ENCODE measurements at places on chromosomes 4 and X.
A peak's percentile ranks its signal among the peaks of the same experiment; 100 is the strongest.

- peak; percentile 19 for DNase-seq
These were observed 102.6 kb upstream of the PRKX start for GRCh38 chrX:3815896-3816664.

GRCh38 chr4:151323667-151324066 lies 1.7 kb downstream of the SH3D19 start:
- DNase-seq: no peak

DNA sequence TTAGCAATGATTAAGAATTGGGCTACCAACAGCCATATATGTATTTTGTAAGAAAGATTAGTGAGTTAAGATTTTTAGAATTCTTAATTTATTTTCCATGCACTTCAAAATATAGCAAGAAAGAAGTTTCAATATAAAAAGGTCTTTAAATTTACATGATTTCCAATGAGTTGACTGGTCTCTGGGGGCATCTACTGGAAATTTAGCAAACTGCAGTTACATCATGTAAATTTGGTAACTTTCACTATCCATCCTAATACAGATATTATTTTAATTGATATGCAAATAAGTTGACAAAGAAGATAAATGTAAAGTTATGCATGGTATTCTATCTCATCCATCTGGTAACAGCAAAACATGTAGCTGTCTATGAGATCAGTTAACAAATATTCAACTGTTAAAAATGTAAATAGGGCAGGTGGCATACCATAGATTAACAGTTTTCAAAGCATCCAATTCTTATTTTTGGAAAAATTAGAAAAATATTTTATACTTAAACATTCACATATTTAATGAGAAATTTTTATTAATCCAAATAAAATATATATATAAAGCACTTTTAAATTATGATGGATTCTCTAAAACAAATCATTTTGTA lies 29.1 kb downstream of the TTC29 start:
- DNase-seq: peak; percentile 59

- DNase-seq: no peak
These were observed 509.8 kb downstream of the CENPC start for GRCh38 chr4:67035501-67035900.

DNA sequence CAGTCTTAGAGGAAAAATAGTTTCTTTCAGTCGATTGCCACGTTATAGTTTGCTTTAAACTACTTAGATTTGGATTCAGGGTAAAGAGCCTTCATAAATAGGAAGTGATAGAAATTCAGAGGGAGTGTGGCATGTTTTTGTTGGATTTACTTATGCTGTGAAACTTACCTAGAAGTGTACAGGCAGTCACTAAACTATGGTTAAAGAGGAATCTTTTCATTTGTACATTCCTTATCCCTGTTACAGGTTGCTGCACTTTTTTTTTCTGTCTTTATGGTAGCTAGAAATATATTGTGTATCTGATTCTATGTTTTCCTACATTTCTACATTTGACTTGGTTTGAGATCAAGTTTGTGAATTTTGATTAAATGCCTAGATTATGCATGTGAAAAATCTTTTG lies 19.1 kb downstream of the WWC2 start:
- no peak for DNase-seq

GRCh38 chr4:67723949-67724348 lies 23.0 kb upstream of the UBA6 start:
- DNase-seq: no peak

- no peak for DNase-seq
These were observed 26.9 kb upstream of the AMOT start for GRCh38 chrX:112867570-112867969.

DNA sequence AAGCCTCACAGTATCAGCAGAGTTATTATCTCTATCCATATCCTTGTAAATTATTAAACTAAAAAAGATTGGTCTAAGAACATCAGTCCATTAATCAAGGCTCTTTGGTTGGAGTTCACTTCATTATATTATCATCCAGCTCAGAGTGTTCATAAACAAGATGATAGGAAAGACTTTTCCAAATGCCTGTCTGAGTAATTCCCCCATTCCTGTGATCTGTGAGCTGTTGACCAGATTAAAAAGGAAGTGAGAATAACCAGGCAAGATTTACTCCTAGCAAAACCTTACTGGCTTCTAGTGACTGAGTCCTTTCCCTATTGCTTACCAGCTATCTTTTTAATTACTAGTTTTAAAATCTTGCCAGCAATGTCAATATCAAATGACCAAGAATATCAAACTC lies 14.9 kb downstream of the PKD2 start:
- DNase-seq: peak; percentile 20

DNA sequence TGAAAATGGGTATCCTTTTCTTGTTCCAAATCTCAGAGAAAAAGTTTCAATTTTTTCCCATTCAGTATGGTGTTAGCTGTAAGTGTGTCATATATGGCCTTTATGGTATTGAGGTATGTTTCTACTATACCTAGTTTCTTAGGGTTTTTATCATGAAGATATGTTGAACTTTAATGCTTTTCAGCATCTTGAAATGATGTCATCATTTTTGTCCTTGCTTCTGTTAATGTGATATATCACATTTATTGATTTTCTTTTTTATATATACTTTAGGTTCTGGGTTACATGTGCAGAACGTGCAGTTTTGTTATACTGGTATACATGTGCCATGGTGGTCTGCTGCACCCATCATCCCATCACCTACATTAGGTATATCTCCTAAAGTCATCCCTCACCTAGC lies 44.9 kb downstream of the FOXR2 start:
- no peak for DNase-seq
